GM23248 (cell line): ENCODE measurements at places on chromosomes 6 and 20. TPM values are rescaled to one million over a fixed set of nuclear protein-coding genes. Genes with fewer than 3 reads are reported as not detected.

DNA sequence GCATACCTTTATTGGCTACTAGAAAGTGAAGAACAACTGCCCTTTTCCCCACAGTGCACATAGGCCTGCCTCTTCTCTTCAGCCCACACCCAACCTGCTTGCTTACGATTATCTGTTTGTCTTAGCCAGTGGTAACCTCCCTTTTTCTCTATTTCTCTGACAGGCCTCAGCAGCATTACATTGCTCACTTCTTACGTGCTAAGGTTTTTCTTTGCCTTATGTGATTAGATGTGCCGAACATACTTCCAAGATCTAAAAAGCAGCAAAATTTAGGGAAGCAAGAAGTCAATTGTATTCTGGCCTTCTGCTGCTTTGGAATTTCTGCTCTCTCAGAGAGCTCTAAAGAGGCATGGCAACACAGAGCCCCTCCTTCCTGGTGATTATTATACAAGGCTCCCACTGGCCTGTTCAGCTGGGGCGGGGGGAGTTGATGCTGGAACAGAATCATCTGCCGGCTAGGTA is 7.0 kb downstream of the B4GALT5 start:
- DNase-seq: no peak

- DNase-seq: no peak
These were observed 277.1 kb downstream of the KHDC1L start for GRCh38 chr6:72948153-72948552.

DNA sequence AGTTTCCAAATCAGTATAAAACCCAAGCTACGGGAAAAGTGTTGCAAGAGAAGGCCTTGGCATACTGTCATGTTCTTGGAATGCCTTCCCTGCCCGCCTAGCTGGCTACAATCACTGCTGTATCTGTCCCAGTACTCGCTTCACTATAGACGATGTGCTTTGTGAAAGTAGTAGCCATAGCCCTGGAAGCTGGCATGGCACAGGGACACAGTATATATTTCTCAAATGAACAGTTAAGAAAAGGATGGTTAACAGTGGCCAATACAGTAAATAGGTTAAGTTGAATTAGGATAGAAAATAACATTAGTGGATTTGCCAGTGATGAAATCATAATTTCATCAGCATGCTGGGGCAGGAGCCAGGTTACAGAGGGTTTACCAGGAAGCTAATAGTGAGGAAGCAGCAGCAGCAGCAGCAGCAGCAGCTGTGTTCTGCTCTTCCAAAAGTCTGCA is 499.3 kb downstream of the CDKAL1 start:
- peak; percentile 94 for DNase-seq

DNA sequence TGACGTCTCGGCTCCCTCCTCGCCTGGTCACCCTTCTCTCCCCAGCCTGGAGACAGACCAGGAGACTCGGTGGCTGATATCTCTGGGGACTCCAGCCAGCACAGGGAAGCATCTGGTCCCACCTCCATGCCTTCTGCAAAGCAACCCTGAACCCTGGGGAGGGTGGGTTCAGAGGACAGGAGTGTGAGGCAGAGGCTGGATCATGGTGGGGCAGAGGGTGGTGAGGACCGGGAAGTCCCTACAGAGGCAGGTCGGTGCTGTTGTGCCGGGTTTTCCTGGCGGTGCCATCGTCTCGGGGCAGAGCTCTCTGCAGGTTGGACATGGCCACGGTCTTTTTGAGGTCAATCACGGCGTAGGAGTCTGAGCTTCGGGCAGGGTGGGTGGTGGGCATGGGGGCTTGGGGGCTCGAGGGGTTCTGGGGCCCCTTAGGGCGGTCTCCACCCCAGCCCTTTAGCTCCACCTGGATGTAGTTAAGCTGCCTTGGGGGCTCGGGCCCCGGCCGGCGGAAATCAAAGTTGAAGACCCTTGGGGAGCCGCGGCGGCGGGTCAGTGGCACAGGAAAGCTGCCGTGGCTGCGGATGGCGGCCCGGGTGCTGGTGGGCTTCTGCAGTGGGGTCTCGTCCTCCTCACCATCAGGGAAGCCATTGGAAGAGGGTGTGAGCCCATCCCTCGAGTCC is 9.2 kb downstream of the FRS3 start:
- DNase-seq: no peak

DNA sequence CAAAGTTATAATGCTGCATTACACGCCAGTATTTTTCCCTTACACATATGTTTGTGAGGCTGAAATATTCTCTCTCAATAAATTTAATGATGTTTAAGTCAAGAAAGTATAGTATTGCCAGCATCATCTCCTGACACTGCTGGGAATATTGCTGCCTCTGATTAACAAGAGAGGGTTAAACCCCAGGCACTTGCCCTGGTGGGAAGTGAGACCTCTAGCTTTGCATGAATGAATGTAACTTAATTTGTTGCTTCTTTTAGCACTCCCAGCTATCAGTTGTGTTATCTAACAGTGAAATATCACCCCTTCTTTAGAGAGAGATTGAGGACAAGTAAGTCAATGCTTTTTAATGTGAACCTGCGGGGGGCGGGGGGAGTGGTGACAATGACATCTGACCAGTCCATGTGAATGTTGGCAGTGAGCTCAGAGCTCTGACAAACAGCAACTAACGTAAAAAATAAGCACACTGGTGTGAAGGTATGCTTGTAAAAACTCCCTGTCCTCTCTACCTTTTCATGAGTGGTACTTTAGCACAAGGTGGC is 9.8 kb downstream of the FOXA2 start:
- no peak for DNase-seq

DNA sequence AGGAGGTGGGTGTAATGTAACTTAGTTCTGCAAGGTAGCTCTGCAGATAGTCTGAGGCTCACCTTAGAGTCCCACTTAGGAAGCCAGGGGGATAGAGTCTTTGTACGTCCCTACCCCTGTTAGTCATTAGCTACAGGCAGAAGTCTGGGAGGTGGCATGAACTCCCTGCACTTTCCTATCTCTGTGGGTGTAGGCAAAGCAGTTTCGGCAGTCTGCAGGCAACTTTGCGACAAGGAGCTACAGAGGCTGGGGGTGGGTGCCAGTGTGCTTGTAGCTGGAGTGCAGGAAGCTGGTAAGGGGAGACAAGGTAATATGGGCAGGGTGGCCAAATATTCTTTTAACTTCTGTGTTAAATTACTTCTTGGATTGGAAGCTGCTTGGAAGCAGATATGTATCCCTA is 45.7 kb downstream of the NKAIN2 start:
- no peak for DNase-seq

DNA sequence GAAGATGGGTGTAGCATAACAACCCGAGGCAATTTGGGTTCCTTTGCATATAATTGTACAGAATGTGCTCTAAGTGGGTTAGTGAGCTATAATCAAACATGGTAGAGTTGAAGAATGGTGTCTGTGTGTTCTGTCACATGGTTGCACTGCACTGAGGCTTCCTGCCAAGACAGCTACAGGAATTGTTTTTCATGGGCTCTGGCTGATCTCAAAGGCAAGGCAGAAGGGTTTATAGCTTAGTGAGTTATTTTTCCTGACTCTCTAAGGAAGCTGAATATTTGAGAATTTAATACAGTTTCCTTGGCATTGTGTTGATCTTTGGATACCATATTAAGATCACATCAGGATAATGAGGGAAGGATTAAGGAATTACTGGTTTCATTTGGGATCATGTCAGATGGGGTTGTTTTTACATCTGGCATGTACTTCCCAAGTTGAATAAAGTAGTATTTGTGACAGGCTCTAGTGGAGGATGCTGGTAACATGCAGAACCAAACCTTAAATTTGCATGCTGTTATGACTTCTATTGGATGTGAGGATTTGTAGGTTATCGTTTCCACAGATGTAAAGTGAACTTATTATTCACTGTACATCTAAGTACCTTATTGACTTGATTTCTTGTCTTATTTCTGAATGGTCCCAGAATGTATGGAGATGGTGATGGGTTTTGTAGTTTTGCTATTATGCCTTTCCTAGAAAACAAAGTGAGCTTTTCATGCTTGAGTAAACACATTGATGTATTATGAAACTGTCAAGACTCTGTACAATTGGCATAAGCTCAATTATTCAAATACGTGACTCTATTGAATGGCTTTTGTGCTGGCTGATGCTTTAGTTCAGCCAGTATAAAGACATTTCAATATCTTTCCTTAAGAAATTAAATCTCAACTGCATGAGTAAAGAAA is 43.3 kb downstream of the LRRC1 start:
- no peak for DNase-seq

GRCh38 chr6:13203145-13203544 is 125.2 kb downstream of the TBC1D7 start:
- DNase-seq: no peak

DNA sequence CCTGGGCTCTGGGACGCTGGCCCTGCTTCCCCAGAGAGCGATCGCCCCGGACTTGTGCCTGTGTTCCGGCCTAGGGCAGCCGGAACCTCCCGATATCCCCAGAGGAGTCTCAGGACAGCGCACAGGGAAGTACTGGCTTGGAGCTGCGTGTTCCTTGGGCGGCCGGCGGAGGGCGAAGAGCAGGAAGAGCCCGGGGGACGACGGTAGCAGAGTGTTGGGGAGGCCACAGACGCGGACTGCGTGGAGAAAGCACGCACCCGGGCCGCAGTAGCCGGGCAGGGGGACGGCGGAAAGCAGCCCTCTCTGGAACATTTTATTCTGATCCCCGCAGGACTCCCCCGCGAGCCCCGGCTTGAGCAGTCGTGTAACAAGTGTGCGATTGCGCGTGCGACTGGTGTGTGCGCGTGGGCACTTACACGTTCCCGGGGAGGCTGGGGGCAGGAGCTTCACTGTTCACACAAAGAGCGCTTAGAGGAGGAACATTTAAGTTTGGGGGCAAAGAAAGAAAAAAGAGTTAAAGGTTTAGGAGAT is 36.1 kb downstream of the NCR2 start:
- peak; percentile 70 for DNase-seq

DNA sequence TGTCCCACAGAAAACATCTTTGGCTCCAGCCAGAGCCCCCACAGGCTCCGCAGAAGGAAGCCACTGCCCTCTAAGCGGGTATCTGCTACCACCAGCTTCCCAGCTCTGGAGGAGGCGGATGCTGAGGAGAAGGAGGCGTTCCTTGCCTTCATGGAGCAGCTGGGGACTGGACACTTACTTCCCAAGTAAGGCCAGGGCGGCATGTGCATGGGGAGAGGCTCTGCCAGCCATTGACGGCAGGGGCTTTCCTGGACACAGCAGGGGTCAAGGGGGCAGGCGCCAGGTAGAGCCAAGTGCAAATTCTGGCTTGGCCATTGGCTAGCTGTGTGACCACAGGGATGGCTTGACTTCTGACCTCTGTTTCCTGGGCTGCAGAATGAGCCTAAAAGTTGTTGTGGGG is 17.8 kb downstream of the RAB44 start:
- DNase-seq: no peak

GRCh38 chr6:53919881-53920360 is 125.1 kb downstream of the LRRC1 start:
- DNase-seq: no peak

DNA sequence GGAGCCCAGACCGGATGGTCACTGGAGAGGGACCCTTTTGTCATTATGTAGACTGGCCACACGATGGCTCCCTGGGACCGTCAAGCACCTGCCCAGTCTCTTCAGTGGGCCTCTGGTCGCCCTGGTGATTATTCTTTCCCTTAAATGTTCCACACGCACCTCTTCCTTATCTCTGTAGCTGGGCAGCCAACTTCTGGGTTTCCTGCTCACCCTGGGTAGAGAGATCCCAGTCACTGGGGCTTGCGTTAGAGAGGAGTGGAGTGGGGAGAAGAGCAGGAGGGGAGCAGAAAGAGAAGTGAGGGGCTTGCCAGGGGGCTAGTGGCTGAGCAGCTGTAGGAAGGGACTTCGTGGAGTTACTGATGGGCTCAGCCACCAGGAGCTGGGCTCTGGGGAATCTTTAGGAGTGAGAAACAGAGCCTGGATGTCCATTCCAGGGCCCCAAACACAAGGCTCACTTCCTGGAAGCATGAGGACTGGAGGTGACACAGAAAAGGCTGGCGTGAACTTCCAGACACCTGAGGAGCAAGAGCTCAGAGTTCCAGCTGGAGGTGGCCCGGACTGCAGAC is 150.1 kb downstream of the DHX35 start:
- peak; percentile 62 for DNase-seq

- no peak for DNase-seq
These were observed 29.4 kb downstream of the COL20A1 start for GRCh38 chr20:63322146-63322932.

DNA sequence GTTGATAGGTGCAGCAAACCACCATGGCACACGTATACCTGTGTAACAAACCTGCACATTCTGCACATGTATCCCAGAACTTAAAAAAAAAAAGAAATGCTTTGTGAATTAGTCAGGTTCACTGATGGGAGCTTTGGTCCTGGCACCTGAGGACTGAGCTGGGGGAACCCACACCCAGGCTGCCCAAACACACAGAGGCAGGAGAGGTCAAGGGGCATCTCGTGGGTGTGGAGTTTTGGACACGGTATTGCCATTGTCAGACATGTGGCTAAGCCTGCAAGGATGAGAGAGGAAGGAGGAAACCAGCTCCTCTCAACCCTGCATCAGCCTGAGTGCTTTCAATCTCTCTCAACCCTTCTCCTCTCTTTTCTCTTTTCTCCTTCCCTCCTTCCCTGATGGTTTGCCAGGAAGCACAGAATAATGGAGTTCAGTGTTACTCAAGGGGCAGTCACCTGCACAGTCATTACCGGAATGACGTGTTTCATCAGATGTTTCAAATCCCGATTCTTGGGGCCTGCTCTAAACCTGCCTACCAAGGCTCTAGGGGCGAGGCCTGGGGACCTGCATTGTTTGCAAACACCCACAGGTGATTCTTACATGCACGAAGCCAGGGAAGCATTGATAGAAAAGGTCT is 89.9 kb upstream of the NEDD9 start:
- no peak for DNase-seq

DNA sequence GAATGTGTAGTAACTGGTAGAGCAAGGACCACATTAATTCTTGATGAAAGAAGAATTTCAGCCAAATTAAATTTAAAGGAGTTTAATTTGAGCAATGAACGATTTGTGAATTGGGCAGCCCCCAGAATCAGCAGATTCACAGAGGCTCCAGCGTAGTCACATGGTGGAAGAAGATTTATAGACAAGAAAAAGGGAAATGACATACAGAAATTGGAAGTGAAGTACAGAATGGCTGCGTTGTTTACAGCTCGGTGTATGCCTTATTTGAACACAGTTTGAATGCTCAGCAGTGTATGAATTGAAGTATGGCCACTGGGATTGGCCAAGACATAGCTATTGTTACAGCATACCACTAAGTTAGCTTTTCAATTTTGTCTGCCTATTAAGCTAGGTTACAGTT is 173.6 kb upstream of the ARG1 start:
- DNase-seq: no peak

GRCh38 chr6:41097467-41098090 is 24.8 kb downstream of the NFYA start:
- peak; percentile 6 for DNase-seq

DNA sequence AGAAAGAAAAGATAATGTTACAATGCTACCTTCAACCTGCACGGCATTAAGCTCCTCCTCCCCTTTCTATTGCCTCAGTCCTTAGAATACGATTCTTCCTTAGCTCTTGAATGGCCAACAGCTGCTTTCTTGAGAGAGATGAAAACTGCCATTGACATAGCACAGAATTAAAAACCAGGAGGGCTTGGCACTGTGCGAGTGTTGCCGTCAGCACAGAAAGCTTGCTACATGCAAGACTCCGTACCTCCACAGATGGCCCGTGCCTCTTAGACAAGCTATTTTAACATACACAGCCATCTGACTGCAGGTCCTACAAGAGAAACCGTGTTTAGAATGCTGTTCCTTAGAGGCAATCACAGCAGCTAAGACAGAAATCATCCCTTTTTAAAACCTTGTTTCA is 51.7 kb downstream of the ALDH5A1 start:
- no peak for DNase-seq

The MOG gene
- not detected in 2 replicates for total RNA-seq

The SLC23A2 gene
- total RNA-seq: 9.6 and 11.0 TPM in 2 replicates

The WFDC6 gene
- total RNA-seq: not detected in 2 replicates

The CASS4 gene
- total RNA-seq: 11.4 and 19.2 TPM in 2 replicates

The KIF25 gene
- total RNA-seq: not detected in 2 replicates

The ARMC2 gene
- total RNA-seq: 0.97 and 1.4 TPM in 2 replicates

The EPB41L2 gene
- 23.2 and 31.9 TPM in 2 replicates for total RNA-seq

The TRAPPC3L gene
- 1.4 TPM in 1 of 2 replicates, not detected in the other for total RNA-seq
